ENCODE measurements at places on chromosomes 2 and 18. TPM values are rescaled to one million over a fixed set of nuclear protein-coding genes. Genes with fewer than 3 reads are reported as not detected.

Gene FAM98A
- 53.2 TPM for total RNA-seq

Gene HK2
- 34.5 TPM for total RNA-seq

Gene GKN2
- not detected for total RNA-seq

Gene ATOH8
- total RNA-seq, result 0.07 TPM

Gene SPP2
- not detected for total RNA-seq

Gene STEAP3
- total RNA-seq, result 17.2 TPM

Gene STK39
- total RNA-seq, result 15.2 TPM

Gene FAP
- 3.2 TPM for total RNA-seq

Gene PLA2R1
- total RNA-seq, result 2.1 TPM

Gene EVX2
- not detected for total RNA-seq

Gene PAX3
- total RNA-seq, result not detected

Gene MC5R
- not detected for total RNA-seq

Gene GALNT5
- total RNA-seq, result 48.1 TPM

Gene MRPL44
- 39.1 TPM for total RNA-seq

Gene SLC5A7
- not detected for total RNA-seq

Gene ANXA4
- total RNA-seq, result 58.8 TPM

Gene LRP1B
- total RNA-seq, result not detected

Data from airway epithelial cell (primary cell).